ENCODE measurements at places on chromosomes 7 and 10.
A peak's percentile ranks its signal among the peaks of the same experiment; 100 is the strongest.

GRCh38 chr10:48603421-48604038, 1.3 kb downstream of the ARHGAP22 start:
- DNase-seq, result peak; percentile 35
- no peaks in the 10 kb centered on the region for H3K27me3 ChIP-seq
- H3K4me3 ChIP-seq, result peak overlapping the region; percentile 86
- H3K4me1 ChIP-seq, result peaks cover 52% of the 10 kb centered on the region

DNA sequence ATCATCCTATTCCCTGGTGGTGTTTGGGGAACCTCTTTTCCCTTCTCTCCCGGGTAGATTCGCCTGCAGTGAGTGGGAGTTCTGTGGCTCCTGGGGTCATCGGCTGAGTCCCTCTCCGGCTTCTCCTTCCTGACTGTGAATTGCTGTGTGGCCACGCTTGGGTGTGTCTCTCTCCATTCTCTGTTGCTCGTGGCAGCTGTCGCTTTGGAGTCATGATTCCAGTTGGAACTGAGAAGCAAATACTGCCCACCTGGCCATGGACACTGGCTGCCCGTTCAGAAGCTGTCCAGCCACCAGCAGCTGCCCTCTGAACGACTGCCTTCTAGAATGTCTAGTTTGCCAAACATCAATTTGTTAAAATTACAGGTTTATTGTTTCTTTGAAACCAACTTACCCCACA, 23.1 kb upstream of the PITRM1 start:
- H3K27me3 ChIP-seq, result peaks cover 9% of the 10 kb centered on the region
- H3K4me1 ChIP-seq, result peaks cover 10% of the 10 kb centered on the region
- no peak overlapping the region for H3K4me3 ChIP-seq
- DNase-seq, result no peak
- H3K27ac ChIP-seq, result no peak overlapping the region

DNA sequence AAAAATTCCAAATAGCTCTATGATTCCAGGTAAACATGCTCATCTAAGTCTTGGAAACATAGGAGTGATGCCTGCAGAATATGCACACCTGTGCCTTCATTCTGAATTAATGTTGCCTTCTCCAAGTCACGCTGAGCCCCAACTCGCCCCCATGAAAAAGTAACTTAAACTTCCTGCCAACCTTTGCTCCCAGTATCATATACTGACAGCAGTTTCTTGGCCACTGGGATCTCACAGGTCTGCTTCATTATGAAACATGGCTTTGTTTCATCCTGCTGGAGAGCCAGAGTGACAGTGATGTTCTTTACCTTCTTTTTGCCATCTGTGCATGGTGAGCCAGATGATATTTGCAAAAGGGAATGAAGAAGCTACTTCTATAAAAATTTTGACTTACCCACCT, 34.9 kb downstream of the ABLIM1 start:
- H3K36me3 ChIP-seq, result no peaks in the 10 kb centered on the region
- H3K4me1 ChIP-seq, result peaks cover 14% of the 10 kb centered on the region
- DNase-seq, result no peak
- H3K27me3 ChIP-seq, result 0 out of 2 replicates have a peak, but pooled peaks cover 2% of the 10 kb centered on the region
- H3K27ac ChIP-seq, result peak overlapping the region; percentile 10
- no peak overlapping the region for H3K4me3 ChIP-seq

DNA sequence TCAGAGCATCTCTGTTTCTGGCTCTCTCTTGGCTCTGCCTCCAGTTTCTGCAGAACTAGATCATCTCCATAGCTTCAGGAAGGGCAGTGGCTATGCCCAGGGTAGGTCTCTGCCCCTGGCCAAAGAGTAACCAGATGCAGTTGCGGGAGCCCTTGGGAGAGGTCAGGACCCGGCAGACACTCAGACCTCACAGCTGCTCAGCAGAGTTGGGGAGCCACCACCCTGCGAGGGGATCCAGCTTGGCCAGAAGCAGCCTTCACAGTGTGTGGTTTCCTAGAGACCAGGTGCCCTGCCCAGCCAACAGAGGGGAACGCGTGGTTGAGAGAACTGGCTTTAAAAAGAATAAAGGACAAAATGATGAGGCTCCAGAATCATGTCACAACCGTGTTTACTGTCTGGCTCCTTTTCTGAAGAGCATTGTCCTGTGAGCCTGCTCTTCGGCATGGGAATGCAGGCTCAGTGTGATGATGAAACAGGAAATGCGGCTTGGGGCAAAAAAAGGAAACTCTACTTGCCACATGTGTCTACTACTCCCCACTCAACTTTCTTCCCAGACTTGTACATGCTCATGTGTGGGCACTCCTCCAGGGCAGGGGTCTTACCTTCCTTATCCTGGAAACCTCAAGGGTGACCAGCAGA, 243.1 kb downstream of the INHBA start:
- H3K27ac ChIP-seq, result no peak overlapping the region
- no peaks in the 10 kb centered on the region for H3K27me3 ChIP-seq
- peaks cover 2% of the 10 kb centered on the region for H3K4me1 ChIP-seq
- DNase-seq, result no peak

GRCh38 chr7:121271916-121272315, 56.9 kb upstream of the WNT16 start:
- no peaks in the 10 kb centered on the region for H3K27me3 ChIP-seq
- H3K4me1 ChIP-seq, result no peaks in the 10 kb centered on the region
- H3K4me3 ChIP-seq, result no peak overlapping the region
- H3K27ac ChIP-seq, result no peak overlapping the region
- H3K36me3 ChIP-seq, result peaks cover 4% of the 10 kb centered on the region
- no peak for DNase-seq
